ENCODE measurements at places on chromosomes 1 and 21.

DNA sequence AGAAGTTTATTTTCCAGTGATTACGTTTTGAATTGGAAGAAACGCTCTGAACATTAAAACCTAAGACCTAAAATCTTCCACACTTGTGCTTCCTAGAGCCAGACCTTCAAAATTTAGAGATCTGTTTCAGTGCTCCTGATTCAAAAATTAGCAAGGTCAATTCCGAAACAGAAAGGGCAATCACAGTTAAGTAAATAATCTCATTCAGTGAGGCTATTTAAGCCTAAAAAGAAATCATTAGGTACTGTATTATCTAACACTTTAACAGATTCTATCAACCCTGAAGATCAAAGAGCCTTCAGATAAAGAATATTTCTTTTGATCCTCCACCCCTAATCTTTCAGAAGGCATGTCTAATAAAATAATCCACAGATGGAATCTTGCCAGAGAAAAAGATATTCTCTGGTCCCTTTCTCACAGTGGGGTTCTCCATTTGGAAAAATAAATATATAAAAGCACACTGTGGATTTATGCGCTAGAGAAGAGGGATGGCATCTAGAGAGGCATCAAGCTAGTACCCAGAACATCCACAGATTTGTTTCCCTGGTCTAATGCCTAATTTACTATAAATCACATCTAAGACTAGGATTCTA lies 54.4 kb downstream of the ZZZ3 start:
- DNase-seq, result no peak

DNA sequence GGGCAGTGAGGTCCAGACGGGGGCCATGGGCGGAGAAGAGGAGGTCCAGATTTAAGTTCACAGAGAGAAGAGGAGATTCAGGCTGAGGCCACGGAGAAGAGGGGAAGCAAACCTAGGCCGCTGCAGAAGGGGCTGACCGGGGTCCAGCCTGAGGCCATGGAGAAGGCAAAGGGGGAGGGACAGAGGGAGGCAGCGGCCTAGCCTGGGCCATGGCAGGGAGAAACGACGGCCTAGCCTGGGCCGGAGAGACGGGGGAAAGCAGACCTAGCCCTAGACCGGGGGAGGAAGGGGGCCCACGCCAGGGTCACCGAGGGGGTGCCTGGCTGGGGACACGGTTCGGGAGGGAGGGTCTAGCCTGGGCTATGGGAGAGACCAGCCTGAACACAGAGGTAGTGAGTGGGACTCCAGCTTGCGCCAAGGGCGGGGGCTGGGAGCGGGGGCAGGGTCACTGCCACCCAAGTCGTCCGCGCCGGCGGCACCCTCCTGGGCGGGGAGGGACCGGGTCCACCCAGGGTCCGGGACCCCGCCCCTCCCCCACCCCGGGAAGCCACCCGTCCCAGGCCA lies 459 bp downstream of the CAPZB start:
- peak; percentile 40 for DNase-seq

DNA sequence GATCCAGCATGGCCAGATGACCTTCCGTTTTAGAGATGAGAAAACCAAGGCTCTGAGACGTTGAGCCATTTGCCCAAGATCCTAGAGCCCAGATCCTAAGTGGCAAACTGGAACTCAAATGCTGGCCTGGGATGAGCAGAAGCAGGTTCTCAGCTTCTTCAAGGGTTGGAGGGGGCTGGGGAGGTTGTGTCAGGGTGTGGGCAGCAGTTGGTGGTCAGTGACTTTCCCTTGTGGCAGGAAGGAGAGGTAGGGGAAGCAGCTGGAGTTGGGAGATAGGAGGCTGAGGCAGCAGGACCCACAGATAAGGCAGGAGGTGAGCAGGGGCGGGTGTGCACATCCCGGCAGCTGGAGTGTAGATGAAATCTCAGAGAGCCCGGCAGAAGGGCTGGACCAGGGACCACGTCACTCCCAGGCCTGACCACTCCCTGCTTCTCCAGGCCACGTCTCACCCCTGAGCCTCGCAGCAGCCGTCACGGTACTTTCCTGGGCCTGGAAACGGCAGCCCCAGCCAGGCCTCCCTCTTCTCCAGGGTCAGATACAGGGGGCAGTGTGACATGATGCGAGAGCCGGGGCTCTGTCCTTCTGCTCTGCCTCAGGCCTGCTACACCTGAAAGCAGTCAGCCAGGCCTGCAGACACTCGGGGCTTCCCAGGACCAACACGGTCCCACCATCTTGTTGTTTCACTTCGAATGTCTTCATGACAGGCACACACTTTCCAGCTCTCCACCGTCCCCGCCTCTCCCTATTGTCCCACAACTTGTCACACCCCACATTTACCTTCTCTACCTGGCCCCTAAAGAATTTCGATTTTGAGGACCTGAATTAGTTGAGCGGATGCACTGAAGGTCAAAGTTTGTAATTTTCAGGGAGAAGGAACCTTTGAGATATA lies 11.5 kb upstream of the LAPTM5 start:
- no peak for DNase-seq

GRCh38 chr1:78121710-78122109 lies 75.9 kb downstream of the GIPC2 start:
- no peak for DNase-seq

DNA sequence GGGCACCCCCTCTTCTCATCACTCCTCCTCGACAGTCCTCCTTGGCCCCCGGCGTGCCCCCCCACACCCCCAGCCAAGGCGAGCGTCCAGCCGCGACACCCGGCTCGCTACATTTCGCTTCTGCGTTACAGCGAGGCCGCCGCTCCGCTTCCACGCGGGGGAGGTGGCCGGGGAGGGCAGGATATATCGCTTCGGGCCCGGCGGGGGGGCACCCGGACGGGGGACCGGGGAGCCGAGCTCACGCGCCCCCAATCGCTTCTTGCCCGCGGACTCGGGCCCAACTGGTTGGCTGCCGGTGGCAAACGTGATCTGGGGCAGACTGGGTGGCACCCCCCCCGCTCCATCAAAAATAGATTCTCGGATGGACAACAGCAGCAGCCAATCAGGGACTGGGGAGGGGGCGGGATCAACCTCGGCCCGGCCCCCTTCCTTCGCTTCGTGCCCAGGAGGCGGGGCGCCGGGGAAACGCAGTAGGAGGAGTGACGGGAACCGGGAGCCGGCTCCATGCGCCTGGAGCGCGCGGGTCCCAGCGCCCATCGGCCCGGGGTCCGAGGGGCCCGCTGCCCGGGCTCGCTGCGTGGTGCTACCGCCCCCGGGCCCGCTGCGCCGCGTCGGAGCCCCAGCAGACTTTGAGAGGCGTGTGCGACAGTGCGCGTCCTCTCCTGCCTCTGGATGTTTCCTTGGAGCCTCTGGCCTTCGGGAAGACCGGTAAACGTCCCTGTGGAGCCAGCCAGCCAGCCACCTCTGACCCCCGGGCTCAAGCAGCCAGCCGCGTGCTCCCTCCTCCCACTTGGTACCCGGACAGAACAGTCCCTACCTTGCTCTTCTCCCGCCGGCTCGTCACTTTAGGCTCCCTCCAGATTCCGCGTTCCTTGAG lies at the start of gene SLC41A1:
Gene SLC41A1 (minus strand): TSS at position 321 of the 877 bp plus-strand sequence. CDS start 2,757 bp downstream, outside the sequence.
- DNase-seq, result peak; percentile 92

- DNase-seq, result no peak
These were observed 213.6 kb downstream of the NFIA start for GRCh38 chr1:61295818-61296537.

DNA sequence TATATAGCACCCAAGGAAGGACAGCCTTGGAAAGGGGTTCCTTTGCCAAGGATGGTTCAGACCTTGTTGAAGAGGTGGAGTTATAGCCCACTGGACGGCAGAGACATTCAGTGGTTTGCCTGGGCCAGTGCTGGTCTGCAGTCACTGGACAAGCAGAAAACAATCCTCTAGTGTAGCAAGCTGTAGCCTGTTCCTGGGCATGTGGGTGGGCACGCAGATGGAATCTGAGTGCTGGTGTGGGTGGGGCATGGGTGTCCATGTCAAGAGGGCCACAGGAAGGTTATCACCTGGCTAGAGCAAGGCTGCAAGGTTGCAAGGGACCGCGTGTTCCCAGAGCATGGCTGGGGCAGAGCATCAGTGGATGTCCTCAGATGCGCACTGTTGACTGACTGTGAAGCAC lies 244.7 kb downstream of the PTPRU start:
- DNase-seq, result no peak

DNA sequence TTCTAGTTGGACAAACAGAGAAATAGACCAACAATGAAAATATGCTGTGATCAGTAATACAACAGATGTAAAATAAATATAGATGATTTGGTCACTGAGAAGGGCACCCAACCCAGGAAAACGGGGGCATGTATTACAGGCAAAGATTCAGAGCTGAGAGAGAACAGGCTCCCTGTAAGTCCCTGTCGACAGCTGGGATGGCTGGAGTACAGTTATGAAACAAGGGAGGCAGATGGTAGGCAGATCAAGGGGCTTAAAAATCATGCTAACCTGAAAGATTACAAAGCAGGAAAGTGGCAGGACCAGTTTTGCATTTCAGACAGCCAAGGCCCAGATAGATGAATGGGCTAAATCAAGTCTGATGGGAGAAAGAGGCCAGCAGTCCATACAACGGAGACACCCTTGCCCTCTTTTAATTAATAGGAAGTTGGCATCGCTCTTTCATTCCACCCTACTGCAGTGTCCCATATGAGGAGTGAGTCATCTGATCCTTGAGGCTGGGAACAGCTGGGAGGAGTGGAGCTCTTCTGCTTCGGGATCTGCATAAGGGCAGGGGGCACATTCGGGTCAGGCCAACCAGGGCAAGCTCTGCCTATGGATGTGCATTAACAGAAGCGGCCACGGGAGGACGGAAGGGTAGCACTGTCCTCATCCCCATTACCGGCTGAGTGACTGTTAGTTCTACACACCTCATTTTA lies 171.1 kb downstream of the DAB1 start:
- DNase-seq, result no peak

GRCh38 chr1:226549094-226549936 lies 751 bp downstream of the STUM start:
- no peak for DNase-seq

All from EL (cell line).